ENCODE measurements at places on chromosomes 2 and 18.

DNA sequence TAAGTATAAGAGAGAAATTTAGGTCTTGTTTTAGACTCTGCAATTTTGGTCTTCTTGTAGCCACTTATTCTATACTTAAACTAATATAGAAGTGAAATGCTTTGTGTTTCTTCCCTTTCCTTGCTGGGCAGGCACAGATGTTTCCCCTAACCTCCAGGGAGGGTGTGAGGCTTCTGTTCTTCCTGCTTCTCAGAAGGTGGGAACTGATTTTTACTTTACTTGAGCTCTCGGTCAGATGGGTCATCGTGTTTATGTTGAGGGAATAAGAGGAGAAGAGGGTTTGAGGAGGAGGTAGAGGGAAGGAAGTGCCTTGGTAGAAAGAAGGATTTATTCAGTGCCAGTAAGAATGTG is 92.5 kb upstream of the CXCR4 start:
- no peak for DNase-seq

GRCh38 chr2:204670756-204671155 is 125.5 kb downstream of the PARD3B start:
- DNase-seq = no peak

- DNase-seq = no peak
These were observed 78.1 kb upstream of the YWHAQ start for GRCh38 chr2:9708683-9709538.

DNA sequence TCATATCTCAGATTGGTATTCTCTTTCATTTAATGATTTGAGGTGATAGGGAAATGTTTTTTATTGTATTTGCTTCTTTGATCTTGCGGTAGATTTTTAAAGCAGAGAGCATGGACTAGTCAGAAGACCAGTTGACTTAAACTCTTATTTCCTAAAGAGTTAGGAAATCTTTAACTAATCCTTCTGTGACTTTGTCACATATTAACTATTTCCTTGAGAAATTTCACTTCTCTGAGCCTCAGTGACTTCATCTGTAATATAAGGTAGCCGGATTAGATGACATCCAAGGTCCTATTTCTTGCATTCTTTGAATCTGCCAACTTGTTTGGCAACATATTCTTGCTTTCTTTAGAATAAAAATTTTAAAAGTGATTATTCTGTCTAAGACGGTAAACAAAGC is 55.6 kb downstream of the MTX2 start:
- DNase-seq = no peak

- no peak for DNase-seq
These were observed 48.2 kb upstream of the BIN1 start for GRCh38 chr2:127155028-127155581.

- DNase-seq = no peak
These were observed 69.8 kb upstream of the GALNT3 start for GRCh38 chr2:165863810-165864261.

DNA sequence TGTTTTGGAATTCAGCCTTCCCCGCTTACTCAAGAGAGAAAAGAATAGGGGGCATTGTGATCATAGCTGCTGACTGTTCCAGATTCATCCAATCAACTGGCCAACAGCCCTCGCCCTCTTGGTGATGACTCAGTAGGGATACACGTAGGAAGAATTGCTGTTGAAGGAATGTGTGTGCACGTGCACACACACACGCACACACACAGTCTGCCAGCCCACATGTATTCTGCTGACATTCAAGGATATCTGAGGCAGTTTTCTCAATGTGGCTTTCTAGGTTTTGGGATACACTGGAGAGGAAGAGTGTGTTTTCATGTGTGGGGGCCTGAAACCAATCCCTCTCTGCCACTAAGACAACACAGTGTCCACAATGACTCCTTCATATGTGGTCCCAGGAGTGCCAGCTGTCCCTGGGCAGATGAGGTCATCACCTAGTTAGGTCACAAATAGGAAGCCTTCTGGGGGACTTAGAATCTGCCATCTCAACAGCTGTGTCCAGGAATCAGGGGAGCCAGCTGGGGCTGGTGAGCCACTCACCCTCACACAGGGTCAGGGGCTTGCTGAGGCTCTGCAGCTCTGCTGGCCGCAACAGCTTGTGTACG is 352.6 kb downstream of the SS18 start:
- DNase-seq = no peak

DNA sequence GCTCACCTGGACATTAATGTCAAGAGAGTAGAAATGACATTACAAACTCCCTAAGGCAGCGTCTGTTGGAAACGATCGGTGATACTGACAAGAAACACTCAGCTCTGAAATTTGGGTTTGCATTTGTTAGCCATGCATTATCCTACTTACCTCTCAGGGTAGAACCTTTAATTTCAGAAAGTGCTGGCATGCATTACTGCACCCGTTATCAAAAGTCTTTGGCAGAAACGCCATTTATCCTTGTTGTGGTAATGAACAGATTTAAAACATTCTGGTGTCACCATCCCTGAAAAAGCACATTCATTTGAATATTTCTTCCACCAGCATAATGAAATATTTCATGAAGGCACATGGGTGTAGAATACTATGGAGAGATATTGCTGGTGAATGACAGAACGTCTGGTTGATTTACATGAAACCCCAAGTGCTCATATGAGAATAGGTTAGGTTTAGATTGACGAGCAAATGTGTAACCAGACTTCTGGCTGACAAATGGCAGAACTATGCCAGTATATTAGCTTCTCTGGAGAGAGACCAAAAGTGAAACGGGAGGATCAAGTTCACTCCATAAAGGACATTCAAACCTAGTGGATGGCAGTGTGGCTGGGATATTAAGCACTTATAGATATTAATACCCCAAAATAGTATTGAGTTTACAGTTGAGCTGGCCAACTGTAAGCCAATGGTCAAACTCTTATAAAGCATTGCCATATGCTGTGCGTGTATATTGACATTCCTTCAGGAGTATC is 53.5 kb upstream of the ITGB6 start:
- DNase-seq = no peak

- DNase-seq = no peak
These were observed 126.5 kb upstream of the CCDC68 start for GRCh38 chr18:55085557-55086285.
